ENCODE measurements at places on chromosomes 5 and 9. TPM values are rescaled to one million over a fixed set of nuclear protein-coding genes. Genes with fewer than 3 reads are reported as not detected.

HINT1 gene
- 404 TPM for total RNA-seq

- DNase-seq = no peak
These were observed 576.5 kb downstream of the CSNK1G3 start for GRCh38 chr5:124088289-124089032.

- DNase-seq = no peak
These were observed 37.5 kb downstream of the SPOCK1 start for GRCh38 chr5:137461391-137462264.

GRCh38 chr5:17221843-17222636 lies 4.6 kb downstream of the BASP1 start:
- DNase-seq = no peak

DNA sequence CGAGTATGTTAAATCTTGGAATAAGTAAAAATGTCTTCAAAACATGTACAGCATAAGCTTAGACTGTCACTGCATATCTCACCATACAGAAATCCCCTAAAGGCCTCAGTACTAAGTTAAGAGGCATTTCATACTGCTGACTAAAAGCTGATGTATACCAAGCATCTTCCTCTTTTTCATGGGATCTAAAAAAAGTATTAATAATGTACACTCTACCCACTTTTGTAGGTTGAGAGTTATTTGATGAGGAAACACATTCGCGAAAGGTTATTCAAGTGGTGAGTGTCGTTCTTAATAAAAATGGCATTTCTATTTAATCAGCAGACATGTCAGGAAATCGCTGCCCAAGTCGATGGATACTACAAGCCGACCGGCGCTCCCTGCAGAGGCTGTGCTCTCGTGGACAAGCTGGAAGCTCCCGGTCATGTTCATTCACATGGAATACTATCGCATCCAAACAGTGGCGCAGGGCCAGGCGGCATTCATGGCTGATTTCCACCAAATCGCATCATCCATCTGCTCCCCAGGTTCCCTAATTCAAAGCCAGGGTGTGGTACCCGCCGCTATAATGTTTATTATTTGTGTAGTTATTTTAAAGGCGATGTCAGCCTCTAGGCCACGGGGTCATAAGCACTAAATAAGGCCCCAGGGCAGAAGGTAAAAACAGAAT lies 724 bp downstream of the SGTB start:
- DNase-seq = peak; percentile 55

All from transverse colon (tissue), 4 donors.